ENCODE measurements at places on chromosomes 3 and 15. TPM values are rescaled to one million over a fixed set of nuclear protein-coding genes. Genes with fewer than 3 reads are reported as not detected.
A peak's percentile ranks its signal among the peaks of the same experiment; 100 is the strongest.

DNA sequence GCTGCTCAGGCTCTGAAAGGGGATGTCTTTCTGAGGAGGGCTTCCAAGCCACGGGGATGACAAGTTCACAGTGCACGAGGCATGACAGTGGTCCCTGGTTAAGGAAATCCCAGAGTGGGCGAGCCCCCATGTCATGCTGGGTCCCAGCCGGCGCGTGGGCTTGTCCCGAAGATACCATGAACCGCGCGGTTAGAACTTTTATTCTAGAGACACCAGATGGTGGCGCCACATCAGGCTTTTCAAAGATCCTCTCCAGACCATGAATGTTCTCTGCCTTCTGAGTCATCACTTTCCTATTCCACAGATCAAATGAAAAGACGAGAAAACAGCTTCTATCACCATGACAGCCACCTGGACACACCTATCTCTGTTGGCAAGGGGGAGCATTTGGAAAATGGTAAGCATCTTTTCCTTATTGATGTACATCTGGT lies 227.8 kb upstream of the LYSMD4 start:
- H3K4me3 ChIP-seq = no peak overlapping the region
- DNase-seq = no peak
- H3K27ac ChIP-seq = no peak overlapping the region
- H3K36me3 ChIP-seq = no peaks in the 10 kb centered on the region

Gene ZCWPW2
- total RNA-seq = 0.49 TPM

Gene ST3GAL6
- 7.9 TPM for total RNA-seq

Gene PLA2G4D
- not detected for total RNA-seq

DNA sequence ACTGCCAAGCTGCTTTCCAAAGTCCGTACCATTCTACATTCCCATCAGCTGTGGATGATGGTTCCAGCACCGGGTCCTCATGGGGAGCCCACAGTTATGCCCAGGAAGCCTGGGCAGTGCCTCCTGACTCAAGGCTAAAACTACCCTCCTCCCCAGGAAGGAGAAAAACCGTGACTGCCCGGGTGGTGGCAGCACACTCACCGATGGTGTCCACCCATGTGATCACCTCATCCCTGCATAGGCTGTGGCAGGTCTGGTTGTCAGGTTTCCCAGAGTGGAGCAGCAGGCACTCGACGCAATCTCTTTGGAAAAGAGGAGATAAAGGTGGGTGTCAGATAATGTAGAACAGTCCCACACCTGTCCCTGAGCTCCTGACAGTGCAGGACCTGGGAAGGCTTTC lies 38.6 kb downstream of the UMPS start:
- DNase-seq = peak; percentile 42
- H3K4me1 ChIP-seq = peaks cover 28% of the 10 kb centered on the region
- H3K36me3 ChIP-seq = peaks cover 12% of the 10 kb centered on the region

DNA sequence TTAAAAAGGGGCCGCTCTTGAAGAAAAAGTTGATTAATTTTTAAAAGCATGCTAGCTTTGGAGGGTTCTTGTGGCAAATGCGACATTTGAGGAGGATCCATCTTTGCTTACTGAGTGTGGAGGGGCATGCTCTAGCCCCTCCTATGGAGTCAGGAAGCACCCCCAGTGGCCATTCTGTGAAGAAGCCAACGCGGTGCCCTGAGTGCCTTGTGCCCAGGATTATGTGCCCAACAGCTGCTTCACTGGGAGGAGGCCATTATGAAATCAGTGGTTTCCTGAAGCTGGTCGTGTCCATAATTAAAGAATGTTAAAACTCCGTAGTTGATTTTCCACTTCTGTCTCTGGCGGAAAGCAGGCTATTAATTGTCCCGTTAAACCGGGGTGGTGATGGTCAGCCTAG lies 69.1 kb upstream of the TNFAIP8L3 start:
- no peaks in the 10 kb centered on the region for H3K27me3 ChIP-seq
- no peak for DNase-seq
- H3K27ac ChIP-seq = peak overlapping the region; percentile 33
- H3K4me1 ChIP-seq = no peaks in the 10 kb centered on the region
- no peaks in the 10 kb centered on the region for H3K36me3 ChIP-seq
- no peak overlapping the region for H3K4me3 ChIP-seq

- no peak overlapping the region for H3K27ac ChIP-seq
- H3K27me3 ChIP-seq = no peaks in the 10 kb centered on the region
- peaks cover 7% of the 10 kb centered on the region for H3K4me1 ChIP-seq
- DNase-seq = no peak
- no peak overlapping the region for H3K4me3 ChIP-seq
- peaks cover 24% of the 10 kb centered on the region for H3K36me3 ChIP-seq
These were observed 32.7 kb downstream of the EDEM1 start for GRCh38 chr3:5220193-5220592.

Gene SERPINI1
- 3.4 TPM for total RNA-seq

DNA sequence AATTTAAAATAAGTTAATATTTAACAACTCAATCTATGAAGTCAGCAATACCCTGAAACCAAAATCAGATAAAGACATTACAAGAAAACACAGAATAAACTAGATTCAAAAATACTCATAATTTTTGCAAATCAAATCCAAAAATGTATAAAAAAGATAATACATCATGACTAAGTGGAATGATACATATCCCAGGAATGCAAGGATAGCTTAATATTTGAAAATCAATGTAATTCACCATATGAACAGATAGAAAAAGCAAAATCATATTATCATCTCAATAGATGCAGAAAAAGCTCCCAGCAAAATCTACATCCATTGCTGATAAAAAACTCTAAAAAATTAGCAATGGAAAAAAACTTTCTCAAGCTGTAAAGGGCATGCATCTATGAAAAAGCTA lies 70.5 kb downstream of the SETMAR start:
- no peak overlapping the region for H3K4me3 ChIP-seq
- H3K27ac ChIP-seq = no peak overlapping the region
- H3K4me1 ChIP-seq = no peaks in the 10 kb centered on the region
- no peaks in the 10 kb centered on the region for H3K27me3 ChIP-seq

Gene GREM1
- total RNA-seq = 0.44 TPM

Gene CLDN16
- 0.56 TPM for total RNA-seq

Gene CHRFAM7A
- total RNA-seq = 4.8 TPM

Gene CFAP161
- total RNA-seq = 0.81 TPM

GRCh38 chr3:88166419-88166971 lies 16.7 kb downstream of the C3orf38 start:
- H3K36me3 ChIP-seq = no peaks in the 10 kb centered on the region
- DNase-seq = no peak
- H3K27ac ChIP-seq = no peak overlapping the region
- H3K27me3 ChIP-seq = no peaks in the 10 kb centered on the region

Gene PLSCR5
- not detected for total RNA-seq

DNA sequence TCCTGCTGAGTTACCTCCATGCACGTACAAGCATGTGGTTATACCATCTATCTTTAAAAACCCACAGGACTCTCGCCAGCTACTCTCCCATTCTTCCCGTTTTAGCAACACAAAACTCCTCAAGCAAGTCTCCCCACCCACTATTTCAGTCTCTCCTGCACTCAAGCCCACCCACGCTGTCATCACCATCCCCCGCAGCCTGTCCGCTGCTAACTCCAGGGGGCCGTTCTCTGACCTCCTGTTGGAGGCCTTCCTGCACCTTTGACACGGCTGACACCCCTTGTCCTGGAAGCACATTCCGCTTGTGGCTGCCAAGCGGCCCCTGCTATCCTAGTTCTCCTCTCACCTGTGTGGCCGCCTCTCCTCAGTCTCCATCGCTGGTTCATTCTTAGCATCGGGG lies 7.5 kb upstream of the PCSK6 start:
- no peak overlapping the region for H3K4me3 ChIP-seq
- no peaks in the 10 kb centered on the region for H3K27me3 ChIP-seq
- H3K4me1 ChIP-seq = no peaks in the 10 kb centered on the region
- no peak for DNase-seq
- no peaks in the 10 kb centered on the region for H3K36me3 ChIP-seq

Gene CASR
- total RNA-seq = not detected

- peaks cover 46% of the 10 kb centered on the region for H3K4me1 ChIP-seq
- peak; percentile 52 for DNase-seq
- no peaks in the 10 kb centered on the region for H3K36me3 ChIP-seq
- no peak overlapping the region for H3K4me3 ChIP-seq
- H3K27me3 ChIP-seq = no peaks in the 10 kb centered on the region
These were observed 141.4 kb downstream of the FOXP1 start for GRCh38 chr3:71441925-71442651.

Gene IL17RC
- 70.2 TPM for total RNA-seq

Gene ZDHHC23
- total RNA-seq = 35.0 TPM

DNA sequence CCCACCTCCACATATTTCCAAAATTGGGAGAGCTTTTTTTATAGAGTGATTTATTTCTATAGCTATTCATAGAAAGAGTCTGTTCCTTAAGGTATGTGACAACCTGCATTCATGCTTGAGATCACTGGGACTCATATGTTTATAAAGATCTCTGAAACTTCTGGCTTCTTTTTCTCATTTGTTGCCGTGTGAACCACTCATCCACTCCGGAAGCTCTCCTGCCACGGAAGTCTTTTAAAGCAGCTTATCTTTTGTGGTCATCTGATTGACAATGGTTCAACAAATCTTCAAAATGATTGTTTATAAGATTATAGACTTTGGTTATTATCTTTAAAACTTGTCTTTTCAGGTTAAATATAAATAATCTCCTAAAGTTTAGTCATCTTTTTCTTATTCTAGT lies 260.5 kb downstream of the C3orf38 start:
- H3K4me1 ChIP-seq = no peaks in the 10 kb centered on the region
- DNase-seq = no peak
- no peak overlapping the region for H3K4me3 ChIP-seq
- no peaks in the 10 kb centered on the region for H3K27me3 ChIP-seq
- H3K36me3 ChIP-seq = no peaks in the 10 kb centered on the region

DNA sequence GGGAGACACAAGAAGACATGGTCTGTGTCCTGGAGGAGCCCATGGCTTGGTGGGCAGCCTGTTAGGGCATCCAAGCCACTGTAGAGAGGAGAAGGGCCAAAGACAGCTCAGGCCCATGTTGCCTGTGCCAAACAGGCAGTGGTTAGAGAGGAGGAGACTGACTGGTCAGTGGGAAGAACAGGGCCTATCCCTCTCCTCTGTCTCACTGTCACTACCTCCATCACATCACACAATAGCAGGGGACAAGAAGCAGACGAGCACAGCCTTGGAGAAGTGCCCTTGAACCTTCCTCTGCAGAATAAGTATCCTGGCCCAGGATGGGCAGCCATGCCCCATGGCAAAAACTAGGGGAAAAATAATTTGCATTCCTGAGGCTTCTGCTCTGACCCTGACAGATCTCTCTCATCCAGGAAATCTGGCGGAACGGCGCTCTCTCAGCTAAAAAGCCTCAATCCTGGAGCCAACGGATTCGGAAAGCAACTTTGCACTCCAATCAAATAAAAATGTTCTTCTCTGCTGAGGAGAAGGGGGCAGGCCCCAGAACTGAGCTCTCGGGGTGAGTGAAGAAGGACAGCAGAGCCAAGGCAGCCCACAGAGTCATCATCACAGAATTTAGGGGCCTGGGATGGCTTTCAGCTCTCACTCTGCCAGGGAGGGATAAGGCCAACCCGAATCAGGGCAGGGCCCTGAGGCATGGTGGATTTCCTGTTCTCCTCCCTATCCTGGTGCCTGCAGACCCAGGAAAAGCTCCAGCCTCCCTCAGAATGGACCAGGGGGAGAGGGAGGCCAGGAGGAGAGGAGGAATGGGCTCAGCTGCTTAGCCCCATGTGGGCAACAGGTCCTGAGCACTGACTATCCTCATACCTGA lies 1.6 kb downstream of the SHF start:
- H3K4me3 ChIP-seq = peak overlapping the region; percentile 74
- no peaks in the 10 kb centered on the region for H3K27me3 ChIP-seq
- H3K27ac ChIP-seq = no peak overlapping the region
- H3K36me3 ChIP-seq = no peaks in the 10 kb centered on the region
- DNase-seq = no peak
- peaks cover 5% of the 10 kb centered on the region for H3K4me1 ChIP-seq

GRCh38 chr3:129684270-129684669 lies 77.8 kb upstream of the PLXND1 start:
- H3K27ac ChIP-seq = no peak overlapping the region
- DNase-seq = no peak
- no peaks in the 10 kb centered on the region for H3K36me3 ChIP-seq
- no peak overlapping the region for H3K4me3 ChIP-seq
- H3K27me3 ChIP-seq = no peaks in the 10 kb centered on the region

Gene UACA
- total RNA-seq = 63.9 TPM

- DNase-seq = no peak
- H3K36me3 ChIP-seq = no peaks in the 10 kb centered on the region
- peaks cover 8% of the 10 kb centered on the region for H3K4me1 ChIP-seq
- H3K4me3 ChIP-seq = no peak overlapping the region
These were observed 2.3 kb upstream of the SYNM start for GRCh38 chr15:99102332-99103235.

DNA sequence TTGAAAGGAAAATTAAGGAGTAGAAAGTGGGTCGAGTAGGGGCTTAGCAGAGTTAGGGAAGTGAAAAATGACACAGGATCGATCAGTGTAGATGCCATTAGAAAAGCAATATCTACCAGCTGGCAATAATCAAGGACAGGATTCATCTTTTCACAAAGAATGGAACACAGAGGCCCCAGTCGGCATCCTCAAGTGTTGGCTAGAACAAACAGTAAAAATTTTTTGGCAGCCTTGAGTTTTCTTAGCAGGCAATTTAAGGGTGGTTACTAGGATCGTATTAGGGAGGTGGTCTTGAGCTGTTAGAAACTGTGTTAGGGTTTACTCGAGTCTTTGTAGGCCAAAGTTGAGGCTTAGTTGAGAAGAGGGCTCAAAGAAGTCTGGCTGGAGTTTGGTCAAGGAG lies 658.8 kb upstream of the SGO1 start:
- no peaks in the 10 kb centered on the region for H3K27me3 ChIP-seq
- no peaks in the 10 kb centered on the region for H3K36me3 ChIP-seq
- H3K27ac ChIP-seq = no peak overlapping the region

- peaks cover 8% of the 10 kb centered on the region for H3K4me1 ChIP-seq
- H3K27me3 ChIP-seq = no peaks in the 10 kb centered on the region
- H3K36me3 ChIP-seq = no peaks in the 10 kb centered on the region
- DNase-seq = no peak
- H3K27ac ChIP-seq = no peak overlapping the region
These were observed 165.7 kb downstream of the GAP43 start for GRCh38 chr3:115788921-115789470.

DNA sequence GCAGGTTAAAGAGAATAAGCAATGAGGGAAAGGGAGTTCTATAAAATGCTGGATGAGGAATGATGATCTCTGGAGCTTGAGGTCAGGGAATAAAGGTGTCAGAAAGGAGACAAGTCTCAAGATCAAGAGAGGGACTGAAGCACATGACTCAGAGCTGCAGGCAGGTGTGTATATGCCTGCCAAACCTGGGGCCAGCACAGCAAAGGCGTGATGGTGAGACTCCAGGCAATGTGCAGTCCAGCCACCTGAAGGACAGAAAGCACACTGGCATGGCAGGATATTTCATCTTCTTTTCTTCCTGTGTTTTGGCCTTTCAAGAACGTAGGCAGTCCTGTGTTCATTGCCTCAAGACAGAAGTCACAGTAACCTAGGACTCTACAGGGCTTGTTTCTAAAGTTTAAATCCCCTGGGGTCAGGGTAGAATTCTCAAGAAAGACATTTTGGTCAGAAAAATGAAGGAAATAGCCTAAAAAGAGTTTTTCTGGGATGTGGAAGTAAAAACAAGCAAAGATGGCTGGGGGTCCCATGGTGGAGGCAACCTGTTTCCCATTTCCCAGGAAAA lies 55.5 kb upstream of the TOPAZ1 start:
- no peaks in the 10 kb centered on the region for H3K27me3 ChIP-seq
- DNase-seq = no peak
- no peaks in the 10 kb centered on the region for H3K4me1 ChIP-seq
- H3K4me3 ChIP-seq = no peak overlapping the region
- H3K27ac ChIP-seq = no peak overlapping the region

Gene EPHB3
- total RNA-seq = 2.7 TPM

Data from thyroid gland (tissue), 4 donors.